ENCODE measurements at places on chromosomes 6 and 20. TPM values are rescaled to one million over a fixed set of nuclear protein-coding genes. Genes with fewer than 3 reads are reported as not detected.
A peak's percentile ranks its signal among the peaks of the same experiment; 100 is the strongest.

Gene SLPI
- total RNA-seq = 1,806 TPM

Gene UQCC2
- 25.7 TPM for total RNA-seq

Gene SSTR4
- total RNA-seq = not detected

Gene RSPH4A
- total RNA-seq = 3.8 TPM

Gene DNAH8
- under 0.01 TPM for total RNA-seq

Gene PRDM13
- total RNA-seq = not detected

Gene DYNLT1
- total RNA-seq = 119 TPM

- DNase-seq = no peak
Measured at GRCh38 chr6:3340358-3340802, 81.6 kb downstream of the PSMG4 start.

- DNase-seq = no peak
Measured at GRCh38 chr6:142361779-142362750, 60.3 kb downstream of the ADGRG6 start.

- DNase-seq = peak; percentile 23
Measured at GRCh38 chr6:99522531-99522930, 7.3 kb upstream of the USP45 start.

DNA sequence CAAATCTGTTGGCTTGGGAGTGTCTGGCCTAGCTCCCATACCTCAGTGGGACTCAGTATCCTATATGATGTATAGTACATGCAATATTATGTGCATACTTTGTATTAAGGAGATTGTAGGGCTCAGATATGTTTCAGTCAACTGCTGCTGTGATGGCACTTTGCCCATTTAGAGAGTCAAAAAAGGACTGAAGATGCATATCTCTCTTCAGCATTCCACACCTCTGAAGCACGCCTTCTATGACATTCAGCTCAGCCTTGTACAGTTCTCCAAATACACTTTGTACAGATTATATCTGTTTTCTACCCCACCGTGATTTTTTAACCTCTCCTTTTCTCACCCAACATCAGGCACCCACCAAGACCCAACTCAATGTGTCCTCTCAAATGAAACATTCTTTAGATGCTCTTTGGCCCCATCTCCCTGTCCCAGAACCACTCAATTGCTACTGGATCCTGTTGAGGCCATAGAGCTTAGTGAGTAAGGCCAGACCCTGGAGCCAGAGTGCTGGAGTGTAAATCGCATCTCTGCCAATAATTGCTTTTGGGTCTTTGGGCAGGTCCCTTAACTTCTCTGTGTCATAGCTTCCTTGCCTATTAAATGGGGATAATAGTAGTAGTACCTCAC, 15.6 kb downstream of the ENPP1 start:
- DNase-seq = no peak

DNA sequence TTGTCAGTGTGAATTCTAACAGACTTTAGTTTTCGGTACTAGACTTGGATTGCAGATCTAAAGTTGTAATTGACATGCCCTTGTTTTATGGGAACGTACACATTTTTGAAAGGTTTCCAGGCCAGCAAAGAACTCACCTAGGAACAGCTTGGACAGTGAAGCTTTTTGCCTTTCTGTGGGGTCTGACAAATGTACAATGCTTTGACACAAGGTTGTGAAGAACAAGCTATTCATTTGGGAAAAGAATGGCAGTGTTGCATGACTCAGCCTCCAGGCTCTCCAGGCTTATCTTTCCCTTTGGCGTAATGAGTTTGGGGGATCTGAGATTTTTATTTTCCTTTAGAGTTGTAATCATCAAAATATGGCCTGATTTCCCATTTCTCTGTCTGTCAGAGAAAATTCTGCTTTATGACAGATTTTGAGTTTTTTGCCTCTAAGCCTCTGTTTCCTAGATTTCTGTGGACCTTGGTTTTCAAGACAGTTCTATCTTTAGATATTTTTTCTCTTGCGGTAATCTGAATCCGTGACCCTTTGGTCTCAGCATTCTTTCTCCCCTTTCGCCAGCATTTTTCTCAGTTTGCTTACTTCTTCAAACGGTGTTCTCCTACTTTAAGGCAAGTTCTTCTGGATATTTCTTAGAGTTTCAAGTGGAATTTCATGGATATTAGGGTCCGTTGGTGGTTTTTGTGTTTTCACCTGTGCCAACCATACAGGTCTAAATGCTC, 221.0 kb downstream of the ADGB start:
- no peak for DNase-seq

DNA sequence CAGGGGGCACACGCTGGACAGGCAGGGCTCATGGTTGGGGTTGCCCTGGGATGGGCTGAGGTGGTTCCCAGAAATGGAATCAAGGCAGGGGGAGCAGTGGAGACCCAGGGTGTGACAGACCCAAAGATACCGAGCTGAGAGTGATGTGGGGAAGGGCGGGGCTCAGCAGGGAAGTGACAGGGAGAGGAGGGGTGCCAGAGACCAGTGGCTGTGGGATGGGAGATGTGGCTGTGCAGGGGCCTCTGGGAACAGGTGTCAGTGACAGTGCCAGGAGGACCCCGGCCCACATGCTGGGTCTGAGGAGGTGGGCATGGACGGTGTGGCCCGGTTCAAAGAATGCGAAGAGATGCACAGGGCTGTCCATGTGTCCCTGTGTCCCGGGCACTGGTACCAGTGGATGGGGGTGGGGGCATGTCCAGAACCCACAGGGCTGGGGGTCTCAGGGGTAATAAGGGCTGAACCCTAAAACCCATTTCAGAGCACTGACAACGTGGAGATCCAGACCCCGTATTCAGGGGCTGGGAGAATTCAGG, 1.0 kb downstream of the CABLES2 start:
- no peak for DNase-seq

GRCh38 chr6:148461986-148462577, 119.4 kb downstream of the SASH1 start:
- no peak for DNase-seq

GRCh38 chr20:54481442-54481841, 6.0 kb downstream of the DOK5 start:
- no peak for DNase-seq

DNA sequence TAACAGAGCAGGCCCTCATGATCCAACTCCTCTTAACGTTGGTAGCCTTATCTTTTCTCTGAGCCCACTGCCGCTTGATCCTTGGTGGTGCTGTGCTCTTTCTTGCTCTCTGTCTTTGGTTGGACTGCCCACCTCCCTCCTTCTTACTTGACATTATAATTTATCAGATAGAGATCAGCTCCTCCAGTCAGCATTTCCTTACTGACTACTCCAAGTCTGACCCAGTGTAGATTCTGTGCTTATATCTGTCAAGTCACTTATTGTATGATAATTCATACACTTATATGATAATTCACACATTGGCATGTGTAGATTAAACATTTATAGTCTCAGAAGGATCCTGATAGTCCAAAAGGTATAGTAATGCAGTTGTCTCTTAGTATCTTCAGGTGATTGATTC, 18.1 kb downstream of the PTPRA start:
- no peak for DNase-seq

DNA sequence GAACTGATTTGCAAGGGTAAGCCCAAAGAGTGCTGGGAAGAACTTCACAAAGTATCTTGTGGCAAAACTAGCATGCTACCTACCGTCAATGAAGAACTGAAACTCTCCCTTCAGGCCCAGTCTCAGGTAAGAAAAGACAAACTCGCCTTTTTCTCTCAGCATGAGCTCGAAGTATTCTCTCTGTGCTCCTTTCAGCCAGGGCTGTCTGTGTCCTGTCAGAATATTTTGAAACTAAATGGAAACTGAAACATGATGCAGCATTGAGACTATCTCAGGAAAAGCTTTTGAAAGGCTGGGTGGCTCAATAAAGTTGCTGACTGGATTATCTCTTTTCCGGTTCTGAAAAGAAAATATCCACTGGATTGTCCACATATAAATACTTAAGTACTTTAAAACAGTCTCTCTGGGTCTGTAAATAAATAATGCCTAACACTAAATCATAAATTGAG, 696 bp downstream of the CALHM5 start:
- no peak for DNase-seq

DNA sequence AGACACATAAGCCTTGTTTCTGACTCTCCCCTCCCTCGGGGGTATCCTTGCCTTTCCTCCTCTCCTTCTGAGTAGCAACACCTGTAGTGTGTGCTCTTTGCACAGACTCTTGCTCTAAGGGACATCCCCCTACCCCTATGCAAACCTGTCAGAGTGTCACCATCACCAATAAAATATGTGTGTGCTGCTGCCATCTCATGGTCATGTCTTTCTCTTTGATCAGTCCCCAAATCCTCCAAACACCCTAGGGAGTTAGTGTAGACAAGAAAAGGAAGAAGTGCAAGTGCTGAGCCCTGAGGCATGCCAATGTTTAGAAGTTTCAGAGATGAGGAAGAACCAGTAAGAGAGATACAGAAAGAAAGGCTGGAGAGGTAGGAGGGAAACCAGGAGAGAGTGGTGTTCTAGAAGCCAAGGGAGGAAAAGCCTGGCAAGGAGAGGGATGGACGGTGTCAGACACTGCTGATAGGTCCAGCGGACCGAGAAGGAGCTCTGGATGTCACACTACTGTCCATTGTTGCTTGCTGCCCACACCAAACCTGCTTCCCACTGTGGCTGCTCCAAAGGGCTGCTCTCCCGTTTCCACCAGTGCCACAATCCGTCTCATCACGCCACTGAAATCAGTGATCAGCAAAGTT, 16.4 kb downstream of the TRMT6 start:
- DNase-seq = no peak

GRCh38 chr20:4060856-4061695, 45.7 kb upstream of the RNF24 start:
- DNase-seq = no peak

DNA sequence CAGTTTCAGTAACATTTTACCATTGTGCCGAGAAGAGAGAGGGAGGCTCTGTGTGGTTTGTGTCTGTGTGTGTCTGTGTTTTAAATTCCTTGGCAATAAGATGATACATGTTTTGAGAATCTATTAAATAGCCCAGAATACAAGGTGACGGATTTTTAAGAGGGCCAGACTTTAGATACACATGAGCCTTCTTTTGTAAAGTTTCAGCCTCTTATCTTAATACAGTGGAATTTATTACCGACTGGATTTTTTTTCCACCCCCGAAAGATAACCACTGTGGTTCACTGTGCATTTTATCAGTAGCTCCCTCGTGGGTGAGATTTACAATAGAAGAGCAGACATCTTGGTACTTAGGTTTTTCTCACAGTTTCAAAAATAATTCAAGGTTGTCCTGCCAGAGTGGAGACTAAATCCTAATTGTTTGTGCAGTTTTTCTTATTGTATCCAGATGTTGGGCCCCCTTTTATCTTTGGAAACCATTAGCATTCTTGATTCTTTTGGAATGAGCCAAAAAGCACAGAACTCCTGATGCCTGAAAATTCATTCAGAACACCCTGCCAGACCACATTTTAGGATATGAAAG, 49.9 kb downstream of the STK4 start:
- no peak for DNase-seq

GRCh38 chr20:32391003-32391402, 32.9 kb downstream of the ASXL1 start:
- no peak for DNase-seq

DNA sequence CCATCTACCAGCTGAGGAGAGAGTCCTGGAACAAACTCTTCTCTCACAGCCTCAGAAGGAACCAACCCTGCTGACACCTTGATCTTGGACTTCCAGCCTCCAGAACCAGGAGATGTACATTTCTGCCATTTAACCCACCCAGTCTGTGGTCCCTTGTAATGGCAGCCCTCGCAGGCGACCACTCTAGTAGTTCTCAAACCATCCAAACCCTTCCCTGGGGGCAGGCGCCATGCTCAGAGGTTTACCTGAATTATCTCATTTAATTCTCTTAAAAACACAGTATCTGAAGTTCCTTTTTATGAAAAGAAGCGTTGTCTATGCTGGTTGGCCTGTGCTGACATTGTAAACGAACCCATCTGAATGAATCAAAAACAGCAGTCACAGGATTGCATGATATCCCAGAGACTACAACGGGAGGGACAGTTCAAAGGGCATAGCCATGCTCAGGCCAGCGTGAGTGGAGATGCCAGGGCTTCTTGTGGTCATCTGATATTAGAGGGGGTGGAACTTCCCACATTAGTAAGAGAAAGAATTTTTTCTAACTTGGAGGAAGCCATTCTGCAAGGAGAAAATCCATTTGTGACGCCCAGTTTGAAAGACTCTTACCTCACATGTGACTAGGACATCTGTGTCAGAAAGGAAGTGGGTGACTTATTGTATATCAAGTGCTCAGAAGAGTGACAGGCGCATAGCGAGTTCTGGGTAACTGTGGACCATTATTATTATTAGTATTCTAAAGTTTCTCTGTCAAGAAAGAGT, 17.2 kb upstream of the TAGAP start:
- DNase-seq = no peak

DNA sequence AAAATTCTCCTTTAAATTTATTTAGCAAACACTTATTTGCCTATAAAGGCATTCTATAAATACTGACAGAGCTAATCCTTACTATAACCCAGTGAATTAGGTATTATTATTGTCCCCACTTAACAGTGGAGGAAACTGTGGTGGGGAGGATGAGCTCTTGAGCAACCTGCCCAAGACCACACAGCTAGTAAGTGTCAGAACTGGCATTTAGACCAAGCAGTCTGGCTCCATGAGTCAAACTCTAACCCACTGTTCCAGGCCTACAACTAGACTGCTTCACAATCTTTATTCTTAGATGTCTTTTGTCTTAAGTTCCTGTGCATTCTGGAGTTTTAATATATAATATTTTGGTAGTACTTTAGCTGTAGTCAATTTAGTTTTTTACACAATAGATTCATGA, 530.8 kb downstream of the BCKDHB start:
- no peak for DNase-seq
